Occipital lobe (tissue), 3 donors: ENCODE measurements at places on chromosomes 3 and 15.

DNA sequence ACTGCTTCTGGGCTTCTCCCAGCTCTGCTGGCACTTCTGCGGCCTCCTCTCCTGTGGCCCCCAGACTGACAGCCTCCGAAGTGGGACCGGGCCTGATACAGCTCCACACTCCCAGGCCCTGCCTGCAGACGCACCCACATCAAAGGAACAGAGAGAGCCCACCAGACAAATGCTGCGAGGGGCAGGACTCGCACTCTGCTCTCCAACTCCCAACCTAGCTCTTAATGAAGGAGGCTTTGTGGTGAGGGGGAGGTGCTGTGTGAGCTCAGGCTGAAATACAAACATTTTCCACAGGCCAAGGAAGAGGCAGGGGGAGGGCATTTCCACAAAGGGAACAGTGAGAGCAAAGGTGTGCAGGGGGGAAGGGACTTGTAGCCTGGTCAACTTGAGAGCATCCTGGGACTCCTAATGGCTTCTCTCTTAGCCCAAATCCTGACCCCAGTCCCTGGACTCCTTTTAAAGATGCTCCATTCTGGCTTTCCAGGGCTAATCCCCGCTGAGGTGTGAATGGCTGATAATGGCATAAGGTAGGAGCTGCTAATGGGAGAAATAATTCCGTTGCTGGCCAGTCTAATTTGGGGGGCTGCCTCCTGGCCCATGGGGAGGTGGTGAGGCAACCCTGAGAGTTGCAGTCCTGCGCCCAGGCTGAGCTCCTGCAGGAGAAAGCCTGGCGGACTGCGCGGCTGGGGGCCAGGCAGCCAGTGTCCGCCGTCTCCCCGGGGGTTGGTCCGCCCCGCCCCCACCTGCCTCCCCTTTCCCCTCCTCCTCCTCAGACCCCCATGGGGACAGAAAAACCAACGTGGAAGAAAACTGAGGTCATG lies 9.6 kb downstream of the LINGO1 start:
- DNase-seq = no peak

- DNase-seq = no peak
Measured at GRCh38 chr15:38182900-38183299, 69.7 kb upstream of the SPRED1 start.

- no peak for DNase-seq
Measured at GRCh38 chr15:42996871-42997270, 76.3 kb upstream of the TTBK2 start.

DNA sequence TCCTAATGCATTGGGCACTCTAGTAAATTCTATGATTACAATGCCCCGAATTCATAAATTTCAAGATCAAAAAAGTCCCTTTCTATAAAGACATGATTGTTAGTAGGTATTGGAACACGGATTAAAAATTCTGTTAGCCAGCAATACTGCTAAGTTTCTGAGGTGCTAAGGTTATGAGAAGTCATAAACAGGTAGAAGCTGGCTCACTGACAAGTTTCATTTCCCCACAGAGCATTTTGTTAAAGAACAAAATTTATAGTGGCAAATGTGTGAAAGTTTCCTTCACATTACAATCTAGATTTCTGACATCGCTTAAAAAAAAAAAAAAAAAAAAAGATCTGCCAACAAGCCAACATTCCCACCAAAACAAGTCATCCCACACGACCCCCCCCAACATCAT lies 12.4 kb upstream of the MAN2C1 start:
- no peak for DNase-seq

DNA sequence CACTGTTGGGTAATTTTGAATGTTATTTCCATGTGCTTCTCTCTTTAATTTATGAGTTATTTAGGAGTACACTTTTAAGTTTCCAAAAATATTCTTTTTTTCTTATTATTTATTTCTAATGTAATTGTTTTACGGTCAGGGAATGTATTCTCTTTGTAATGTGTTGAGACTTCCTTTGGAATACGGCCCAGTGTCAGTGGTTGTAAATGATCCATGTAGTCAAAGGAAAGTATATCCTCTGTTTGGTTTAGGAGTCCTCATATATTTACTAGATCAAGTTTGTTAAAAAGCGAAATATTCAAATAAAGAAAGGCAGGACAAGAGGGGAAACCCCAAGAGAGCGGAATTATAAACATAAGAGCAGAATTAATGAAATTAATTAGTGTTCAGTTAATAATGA lies 49.0 kb upstream of the ADGRG7 start:
- no peak for DNase-seq

DNA sequence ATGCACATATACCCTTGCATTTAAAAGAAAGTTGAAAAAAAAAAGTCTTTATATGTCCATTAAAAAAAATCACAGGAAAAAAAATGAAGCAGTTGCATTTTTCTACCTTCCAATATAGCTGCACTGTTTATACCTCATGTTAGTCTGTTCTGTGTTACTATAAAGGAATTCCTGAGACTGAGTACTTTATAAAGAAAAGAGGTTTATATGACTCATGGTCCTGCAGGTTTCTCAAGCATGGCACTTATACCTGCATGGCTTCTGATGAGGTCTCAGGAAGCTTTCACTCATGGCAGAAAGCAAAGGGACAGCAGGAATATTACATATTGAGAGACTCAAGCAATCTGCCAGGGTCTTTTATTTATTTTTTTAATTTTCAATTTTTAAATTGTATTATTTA lies 277.2 kb upstream of the BCHE start:
- DNase-seq = no peak

GRCh38 chr3:187986514-187986934 lies 167.4 kb upstream of the LPP start:
- no peak for DNase-seq

- DNase-seq = no peak
Measured at GRCh38 chr15:43285609-43286037, 18.9 kb upstream of the TGM5 start.
